Adrenal gland (tissue), 19 donors: ENCODE measurements at places on chromosomes 12 and 14. TPM values are rescaled to one million over a fixed set of nuclear protein-coding genes. Genes with fewer than 3 reads are reported as not detected.

CAPZA3 gene
- not detected for polyA plus RNA-seq

PPFIA2 gene
- polyA plus RNA-seq = 3.1 TPM

SERPINA9 gene
- polyA plus RNA-seq = not detected

OR4E2 gene
- not detected for polyA plus RNA-seq

B4GALNT1 gene
- polyA plus RNA-seq = 1.3 TPM

PPHLN1 gene
- 22.5 TPM for polyA plus RNA-seq

ANP32D gene
- 1.3 TPM for polyA plus RNA-seq

LYZ gene
- 25.6 TPM for polyA plus RNA-seq

KRT75 gene
- polyA plus RNA-seq = not detected

NOP9 gene
- 9.1 TPM for polyA plus RNA-seq

SMIM41 gene
- not detected for polyA plus RNA-seq

SLC4A8 gene
- 10.6 TPM for polyA plus RNA-seq

LRCOL1 gene
- 1.2 TPM for polyA plus RNA-seq

DNAI7 gene
- polyA plus RNA-seq = 1.8 TPM

PLD4 gene
- polyA plus RNA-seq = 0.64 TPM

MRPL42 gene
- 106 TPM for polyA plus RNA-seq

VASH1 gene
- polyA plus RNA-seq = 39.4 TPM

NRXN3 gene
- 8.5 TPM for polyA plus RNA-seq

BCL2L14 gene
- polyA plus RNA-seq = not detected

SYNDIG1L gene
- polyA plus RNA-seq = 0.24 TPM

KLRF1 gene
- polyA plus RNA-seq = not detected

NTN4 gene
- polyA plus RNA-seq = 17.2 TPM

CLEC4D gene
- 0.22 TPM for polyA plus RNA-seq

C12orf42 gene
- not detected for polyA plus RNA-seq

ACSS3 gene
- 18.1 TPM for polyA plus RNA-seq

EML5 gene
- 6.0 TPM for polyA plus RNA-seq

HOXC11 gene
- polyA plus RNA-seq = not detected

FOXG1 gene
- polyA plus RNA-seq = not detected

GALNT9 gene
- 0.72 TPM for polyA plus RNA-seq

LUM gene
- 333 TPM for polyA plus RNA-seq

GZMB gene
- 2.1 TPM for polyA plus RNA-seq

SCNN1A gene
- 5.1 TPM for polyA plus RNA-seq

TBX5 gene
- polyA plus RNA-seq = not detected

SYCP3 gene
- polyA plus RNA-seq = 0.37 TPM

EIF2S3B gene
- polyA plus RNA-seq = 0.56 TPM

TEX52 gene
- not detected for polyA plus RNA-seq

TMEM119 gene
- 12.4 TPM for polyA plus RNA-seq

GPR84 gene
- polyA plus RNA-seq = 1.3 TPM

RDH16 gene
- 1.1 TPM for polyA plus RNA-seq

PTCSC3 gene
- not detected for polyA plus RNA-seq

TEX22 gene
- 0.24 TPM for polyA plus RNA-seq

PLEKHG7 gene
- polyA plus RNA-seq = not detected

KRT2 gene
- 0.16 TPM for polyA plus RNA-seq

PRPF39 gene
- 32.6 TPM for polyA plus RNA-seq

GLI1 gene
- polyA plus RNA-seq = 0.44 TPM

CDH24 gene
- polyA plus RNA-seq = 15.3 TPM

FOXA1 gene
- 0.03 TPM for polyA plus RNA-seq

KRT77 gene
- not detected for polyA plus RNA-seq

SCFD1 gene
- polyA plus RNA-seq = 144 TPM

PCED1B gene
- 31.5 TPM for polyA plus RNA-seq

SIX6 gene
- polyA plus RNA-seq = not detected

SARNP gene
- polyA plus RNA-seq = 113 TPM

CPNE6 gene
- polyA plus RNA-seq = 0.16 TPM

LTB4R gene
- 30.2 TPM for polyA plus RNA-seq

KRT6B gene
- polyA plus RNA-seq = not detected

ARHGAP9 gene
- polyA plus RNA-seq = 4.1 TPM

TSHR gene
- 1.7 TPM for polyA plus RNA-seq

CCDC177 gene
- not detected for polyA plus RNA-seq
